ENCODE measurements at places on chromosomes 7 and 10.

DNA sequence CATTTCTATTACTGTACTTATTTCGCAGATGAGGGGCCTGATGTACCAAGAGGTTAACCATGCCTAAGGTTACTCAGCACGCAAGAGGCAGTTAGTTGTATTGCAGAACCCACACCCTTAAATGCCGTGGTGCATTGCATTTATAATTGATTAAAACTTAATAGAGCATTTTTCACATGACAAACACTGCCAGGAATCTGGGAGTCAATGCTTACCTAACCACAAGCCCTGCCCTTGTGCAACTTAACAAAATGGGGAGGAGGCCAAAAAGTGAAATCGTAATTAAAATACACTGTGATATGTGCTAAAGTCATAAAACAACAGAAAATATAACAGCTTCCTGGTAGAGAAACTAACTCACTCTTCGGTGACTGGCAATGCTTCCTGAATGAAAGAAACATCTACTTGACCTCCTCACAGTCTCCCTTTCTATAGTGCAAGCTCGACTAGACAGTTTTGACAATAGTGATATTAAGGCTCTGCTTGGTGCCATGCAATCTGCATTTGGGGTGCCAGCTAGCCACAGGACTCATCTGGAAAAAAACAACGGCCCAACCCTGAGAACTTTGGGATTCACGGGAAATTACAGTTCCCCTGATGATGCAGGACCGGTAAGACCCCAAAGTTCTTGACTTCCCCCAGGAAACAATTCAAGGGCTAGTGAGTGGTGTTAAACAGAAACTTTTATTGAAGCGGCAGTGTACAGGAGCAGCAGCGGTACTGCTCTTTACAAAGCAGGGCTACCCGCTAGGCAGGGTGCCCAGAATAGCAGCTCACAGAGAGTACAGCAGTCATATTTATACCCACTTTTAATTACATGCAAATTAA, 612.4 kb downstream of the TNS3 start:
- no peak for DNase-seq

DNA sequence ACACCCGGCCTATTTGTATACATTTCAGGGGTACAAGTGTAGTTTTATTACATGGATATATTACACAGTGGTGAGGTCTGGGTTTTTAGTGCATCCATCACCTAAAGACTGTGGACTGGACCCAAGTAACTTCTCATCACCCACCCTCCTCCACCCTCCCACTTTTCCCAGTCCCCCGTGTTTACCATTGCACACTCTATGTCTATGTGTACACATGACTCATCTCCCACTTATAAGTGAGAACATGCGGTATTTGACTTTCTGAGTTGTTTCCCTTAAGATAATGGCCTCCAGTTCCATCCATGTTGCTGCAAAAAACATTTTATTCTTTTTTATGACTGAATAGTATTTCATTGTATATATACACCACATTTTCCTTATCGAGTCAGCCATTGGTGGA, 98.9 kb upstream of the WAC start:
- no peak for DNase-seq

GRCh38 chr7:103962070-103962469, 27.4 kb downstream of the RELN start:
- DNase-seq: no peak

- DNase-seq: no peak
Observed at GRCh38 chr10:25178411-25178810, 3.6 kb downstream of the GPR158 start.

GRCh38 chr7:30207376-30207775, 72.6 kb downstream of the MTURN start:
- no peak for DNase-seq

DNA sequence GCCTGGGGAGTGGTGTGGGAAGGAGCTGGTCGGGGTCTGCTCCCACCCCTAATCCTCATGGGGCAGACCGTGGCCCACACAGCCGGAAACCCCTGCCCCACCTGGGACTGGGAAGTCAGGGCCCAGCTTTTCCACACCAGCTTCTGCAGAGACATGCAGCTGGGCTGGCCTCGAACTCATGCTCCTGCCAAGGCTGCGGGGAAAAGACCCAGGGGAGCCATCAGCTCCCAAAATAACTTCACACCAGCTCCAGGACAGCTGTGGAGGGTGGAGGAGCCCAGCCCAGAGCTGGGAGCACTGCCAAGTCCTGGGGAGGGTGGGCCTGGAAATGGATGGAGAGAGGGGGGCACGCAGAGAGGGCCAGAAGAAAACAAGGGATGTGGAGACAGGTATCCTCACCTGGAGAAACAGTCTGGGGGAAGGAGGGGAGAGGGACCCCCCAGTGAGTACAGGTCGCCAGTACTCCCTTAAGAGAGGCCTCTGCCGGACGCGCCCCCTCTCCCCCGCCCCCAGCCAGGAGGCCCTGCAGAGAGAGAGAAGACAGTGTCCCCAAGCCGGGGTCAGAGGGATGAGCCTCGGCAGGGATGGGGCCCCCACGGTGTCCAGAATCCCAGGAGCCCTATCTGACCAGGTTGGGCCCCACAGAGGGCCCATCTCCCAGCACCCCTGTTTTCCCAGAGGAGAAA, 11.5 kb upstream of the GRIFIN start:
- DNase-seq: no peak

GRCh38 chr10:51699145-51699474, 285 bp downstream of the CSTF2T start:
- DNase-seq: no peak

GRCh38 chr10:12063483-12063818, 5.3 kb upstream of the DHTKD1 start:
- DNase-seq: no peak

GRCh38 chr7:153406486-153406872, 645.7 kb upstream of the DPP6 start:
- no peak for DNase-seq

- no peak for DNase-seq
Observed at GRCh38 chr10:117541909-117542705, 439 bp upstream of the EMX2 start.

GRCh38 chr10:117519286-117519685, 23.3 kb upstream of the EMX2 start:
- DNase-seq: no peak

DNA sequence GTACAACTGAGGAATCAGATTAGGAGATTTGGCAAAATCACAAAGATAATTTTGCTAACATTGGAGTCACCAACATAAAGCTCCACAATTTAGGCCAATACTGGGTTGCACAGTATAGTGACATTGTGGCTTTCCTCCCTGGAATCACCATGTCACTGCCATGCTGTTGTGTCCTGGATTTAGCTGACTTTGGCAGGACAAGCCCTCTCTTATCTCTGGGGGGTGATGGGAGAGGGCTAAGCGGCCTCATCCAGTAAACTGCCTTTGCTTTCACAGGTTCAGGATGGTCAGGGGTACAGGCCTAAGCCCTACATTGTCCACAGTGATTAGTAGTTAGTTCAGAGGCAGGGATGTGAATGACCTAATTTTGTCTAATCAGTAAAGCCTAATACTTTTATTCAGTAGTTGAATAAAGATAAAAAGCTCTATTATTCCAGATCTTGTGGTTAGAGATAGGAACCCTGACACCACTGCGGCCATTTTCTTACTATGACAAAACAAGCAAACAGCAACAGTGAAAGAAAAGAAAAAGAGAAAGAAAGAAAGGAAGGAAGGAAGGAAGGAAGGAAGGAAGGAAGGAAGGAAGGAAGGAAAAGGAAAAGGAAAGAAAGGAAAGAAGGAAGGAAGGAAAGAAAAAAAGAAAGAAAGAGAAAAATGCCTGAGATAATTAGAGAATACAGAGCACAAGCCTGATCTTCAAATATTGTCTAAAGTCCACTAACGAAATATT, 140.1 kb downstream of the ETV1 start:
- DNase-seq: no peak

DNA sequence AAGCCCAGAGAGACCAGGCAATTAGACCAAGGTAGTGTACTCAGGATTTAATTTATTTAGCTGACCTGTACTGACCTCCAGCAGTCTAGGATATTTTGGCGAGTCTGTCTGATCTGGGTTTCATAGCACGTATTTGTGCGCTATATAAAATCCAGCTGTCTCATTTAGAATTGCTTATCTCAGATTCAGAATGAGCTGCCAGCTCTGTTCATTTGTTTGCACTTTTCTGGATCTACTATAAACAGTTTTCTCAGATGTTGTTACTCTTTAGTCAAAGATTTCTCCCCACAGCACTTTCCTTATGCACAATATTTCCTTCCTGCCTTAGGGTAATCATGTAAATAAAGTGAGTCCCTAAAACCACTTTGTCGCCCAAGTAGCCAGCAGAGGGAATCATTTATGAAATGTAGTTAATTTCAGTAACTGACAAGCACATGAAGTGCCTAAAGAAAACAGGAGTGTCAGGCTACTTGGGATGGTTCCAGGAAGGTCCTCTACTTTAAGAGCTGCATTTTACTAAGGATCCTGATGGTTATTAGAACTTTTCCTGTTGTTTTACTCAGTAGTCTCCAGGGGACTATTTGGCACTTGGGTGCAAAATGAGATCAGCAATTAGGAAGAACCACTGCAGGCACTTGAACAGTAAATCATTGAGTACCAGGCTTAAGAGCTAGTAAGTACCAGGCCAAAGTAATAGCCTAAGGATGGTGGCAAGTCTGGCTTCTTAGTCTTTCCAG, 226.4 kb downstream of the TWIST1 start:
- DNase-seq: no peak

- no peak for DNase-seq
Observed at GRCh38 chr10:49289480-49289879, 9.5 kb upstream of the C10orf71 start.

DNA sequence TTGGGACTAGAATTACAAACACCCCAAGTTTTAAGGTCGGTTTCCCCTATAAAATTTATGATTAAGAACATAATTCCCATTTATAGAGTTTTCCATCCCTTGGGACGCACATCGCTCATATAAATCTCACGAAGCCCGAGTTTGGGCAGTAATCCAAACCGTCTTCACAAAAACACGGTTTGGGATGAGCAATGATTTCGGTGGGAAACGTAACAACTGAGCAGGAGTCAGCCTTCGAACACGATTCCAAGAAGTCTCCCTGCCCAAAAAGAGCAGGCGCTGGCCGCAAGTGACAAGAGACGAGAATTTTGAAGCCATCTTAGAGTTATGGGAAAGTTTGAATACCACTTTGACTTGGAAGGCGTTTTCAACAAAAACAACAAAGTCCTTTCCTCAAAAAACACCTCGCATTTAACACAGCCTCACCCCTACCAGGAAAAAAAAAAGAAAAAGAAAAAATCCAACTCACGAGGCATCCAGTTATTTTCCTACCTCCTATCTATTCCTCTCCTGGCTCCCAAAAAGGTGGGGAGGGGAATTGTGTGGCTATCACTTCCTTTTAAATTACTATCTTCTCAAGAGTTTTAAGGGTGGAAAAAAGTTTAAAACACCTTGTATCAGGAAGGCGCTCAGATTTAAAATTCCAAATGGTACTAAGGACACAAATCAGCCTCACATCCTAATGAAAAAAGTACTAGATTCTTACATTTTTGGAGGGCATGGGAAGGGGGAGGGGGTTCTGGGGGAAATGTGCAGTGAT, 1.6 kb downstream of the SEPHS1 start:
- no peak for DNase-seq

DNA sequence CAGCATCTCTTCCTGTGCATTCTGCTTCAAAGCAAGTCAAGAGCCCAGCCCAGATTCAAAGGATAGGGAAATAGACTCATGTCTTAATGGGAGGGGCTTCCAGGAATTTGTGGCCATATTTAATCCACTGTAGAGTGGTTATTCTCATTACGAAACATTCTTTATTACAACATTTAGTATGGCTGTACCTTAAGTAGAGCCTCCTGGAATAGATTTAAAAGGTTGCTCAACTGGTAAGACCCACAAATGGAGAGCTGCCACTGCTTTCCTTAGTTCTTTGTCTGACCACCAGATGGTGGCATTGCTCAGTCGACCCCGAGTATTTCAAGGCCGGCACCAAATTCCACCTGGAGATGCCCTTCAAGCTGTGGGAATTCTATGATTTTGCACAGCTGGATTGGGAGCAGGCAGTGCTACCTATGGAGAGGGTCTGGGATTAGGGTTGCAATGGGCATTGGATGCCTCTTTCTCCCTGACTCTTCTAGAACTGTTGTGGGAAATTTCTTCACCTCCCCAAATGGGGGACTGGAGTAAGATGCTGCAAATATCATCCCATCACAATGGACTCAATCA, 102.2 kb downstream of the RBM20 start:
- DNase-seq: no peak

GRCh38 chr7:21184942-21185652, 242.8 kb upstream of the SP4 start:
- no peak for DNase-seq
